ENCODE measurements at places on chromosomes 7 and 10.
A peak's percentile ranks its signal among the peaks of the same experiment; 100 is the strongest.

GRCh38 chr10:44233561-44234482 is 151.1 kb downstream of the CXCL12 start:
- DNase-seq: no peak

- no peak for DNase-seq
Observed at GRCh38 chr7:109021390-109021789, 451.7 kb downstream of the DNAJB9 start.

DNA sequence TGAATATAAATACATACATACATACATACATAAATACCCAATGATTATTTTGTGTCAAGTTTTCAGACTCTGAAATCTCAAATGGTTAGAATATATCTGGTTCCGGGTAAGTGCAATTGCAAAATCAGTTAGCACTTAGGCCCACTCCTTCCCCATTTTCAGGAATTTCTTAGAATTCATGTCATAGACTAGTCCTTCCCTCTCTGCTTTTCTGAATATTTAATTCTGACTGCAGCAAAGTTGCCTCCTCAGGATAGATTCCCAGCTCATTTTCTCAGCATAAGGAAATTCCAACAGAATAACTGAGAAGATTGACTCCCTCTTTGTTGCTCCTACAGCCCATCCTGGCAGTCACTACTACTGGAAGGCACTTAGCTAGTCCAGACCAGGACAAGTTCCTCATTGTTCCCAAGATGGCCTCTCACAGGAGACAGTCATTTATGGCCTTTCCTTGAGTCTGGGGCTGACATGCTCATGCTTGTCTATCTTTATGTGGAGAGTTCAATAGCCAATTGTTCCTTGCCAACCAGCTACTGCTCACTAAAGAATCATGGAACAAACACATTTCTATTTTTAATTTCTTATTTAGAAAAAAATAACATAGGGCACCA is 142.9 kb upstream of the ITGB1 start:
- DNase-seq: no peak

GRCh38 chr10:96138102-96138501 is 8.0 kb downstream of the ZNF518A start:
- DNase-seq: peak; percentile 75

Data from activated CD4-positive, alpha-beta T cell treated with anti-CD3 and anti-CD28 coated beads, Interleukin-2, amount 50 U/mL, for 16 hours (primary cell).